ENCODE measurements at places on chromosomes 12 and 14. TPM values are rescaled to one million over a fixed set of nuclear protein-coding genes. Genes with fewer than 3 reads are reported as not detected.

GRCh38 chr14:74347795-74348100 lies 523 bp upstream of the VRTN start:
- peak; percentile 25 for DNase-seq
- H3K27me3 ChIP-seq, result peaks cover 2% of the 10 kb centered on the region
- H3K27ac ChIP-seq, result no peak overlapping the region
- H3K4me3 ChIP-seq, result no peak overlapping the region
- H3K4me1 ChIP-seq, result no peaks in the 10 kb centered on the region

GRCh38 chr14:36511981-36512584 lies 7.9 kb downstream of the NKX2-1 start:
- H3K36me3 ChIP-seq, result no peaks in the 10 kb centered on the region
- H3K27ac ChIP-seq, result peak overlapping the region; percentile 91
- no peaks in the 10 kb centered on the region for H3K4me1 ChIP-seq
- H3K27me3 ChIP-seq, result peaks cover 96% of the 10 kb centered on the region
- peak overlapping the region; percentile 52 for H3K4me3 ChIP-seq

The AQP2 gene
- total RNA-seq, result not detected

DNA sequence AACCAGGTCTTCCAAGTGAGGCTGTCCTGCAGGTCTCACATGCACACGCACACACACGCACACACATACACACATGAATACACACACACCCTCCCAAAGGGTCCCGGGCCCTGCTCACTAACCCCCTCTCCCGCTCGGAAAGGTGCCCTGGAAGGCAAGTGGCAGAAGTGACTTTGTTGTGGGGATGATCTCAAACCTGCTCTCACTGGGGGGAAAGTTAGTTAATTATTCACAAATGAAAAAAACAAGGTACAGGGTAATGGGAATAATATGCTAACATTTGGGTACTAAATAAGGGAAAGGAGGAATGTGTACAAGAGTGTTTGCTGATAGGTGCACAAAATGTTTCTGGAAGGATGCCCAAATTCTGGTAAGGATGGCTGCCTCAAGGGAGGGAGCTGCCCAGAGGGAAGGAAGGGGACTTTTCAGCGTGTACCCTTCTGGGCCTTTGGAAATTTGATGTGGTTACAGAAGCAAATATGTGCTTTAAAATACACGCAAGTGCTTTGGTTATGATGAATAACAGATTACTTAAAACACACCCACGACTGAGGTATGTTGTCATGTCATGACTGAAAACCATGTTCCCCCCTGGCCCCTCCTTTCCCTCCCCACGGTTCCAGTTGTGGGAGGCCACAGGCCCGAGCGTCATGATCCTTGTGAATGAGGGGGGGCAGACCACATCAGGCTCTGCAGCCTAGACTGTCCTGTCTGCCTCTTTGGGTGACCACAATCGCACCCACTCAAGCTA lies 43.3 kb upstream of the PLEKHG6 start:
- H3K4me1 ChIP-seq, result peaks cover 11% of the 10 kb centered on the region
- peak overlapping the region; percentile 36 for H3K27ac ChIP-seq
- no peak overlapping the region for H3K4me3 ChIP-seq
- no peaks in the 10 kb centered on the region for H3K36me3 ChIP-seq
- H3K27me3 ChIP-seq, result no peaks in the 10 kb centered on the region
- no peak for DNase-seq

The CLEC6A gene
- 2.0 TPM for total RNA-seq

DNA sequence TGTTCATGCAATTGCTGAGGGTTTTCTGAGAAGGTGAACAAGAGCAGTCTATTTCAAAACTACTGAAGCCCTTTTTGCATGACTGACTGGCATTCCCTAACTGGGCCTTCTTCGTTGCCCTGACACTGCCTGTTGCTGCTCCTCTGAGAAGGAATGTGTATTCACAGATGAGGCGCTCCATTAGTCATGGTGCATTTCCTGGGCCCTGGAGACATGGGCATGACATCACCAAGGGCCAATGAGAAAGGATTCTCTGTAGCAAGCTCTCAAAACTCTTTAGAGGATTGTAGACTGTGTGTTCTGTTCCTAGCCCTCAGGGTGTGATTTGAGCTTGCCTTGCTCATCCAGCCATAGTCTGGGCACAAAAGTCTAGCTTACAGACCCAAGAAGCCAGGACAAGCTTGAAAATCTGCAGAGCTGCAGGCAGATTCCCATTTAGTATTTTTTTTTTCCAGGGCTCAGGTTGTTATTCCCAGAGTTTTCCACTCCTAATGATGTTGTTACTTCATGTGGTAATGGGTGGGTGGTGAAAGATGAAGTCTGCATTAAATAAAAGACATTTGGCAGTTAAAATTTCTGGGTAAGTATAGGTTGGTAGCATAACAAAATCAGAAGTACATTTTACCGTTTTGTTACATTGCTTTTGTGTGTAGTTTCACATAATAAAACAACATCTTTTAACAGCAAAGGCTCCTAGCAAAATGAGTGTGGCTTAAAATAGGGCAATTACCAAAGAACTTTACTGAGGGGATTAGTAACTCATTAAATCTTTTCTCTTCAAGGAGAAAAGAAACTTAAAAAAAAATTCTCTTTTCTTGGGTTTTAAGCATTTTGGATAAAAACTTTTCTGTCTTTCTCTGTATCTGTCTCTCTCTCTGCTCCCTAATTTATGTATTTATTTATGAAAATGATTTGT lies 318.4 kb downstream of the RAD51B start:
- H3K36me3 ChIP-seq, result no peaks in the 10 kb centered on the region
- H3K4me3 ChIP-seq, result no peak overlapping the region
- no peak overlapping the region for H3K27ac ChIP-seq
- H3K4me1 ChIP-seq, result peaks cover 20% of the 10 kb centered on the region
- H3K27me3 ChIP-seq, result no peaks in the 10 kb centered on the region

The OR6C2 gene
- total RNA-seq, result not detected

GRCh38 chr14:64708148-64709004 lies 4.2 kb downstream of the PLEKHG3 start:
- H3K27ac ChIP-seq, result peak overlapping the region; percentile 70
- H3K27me3 ChIP-seq, result no peaks in the 10 kb centered on the region
- DNase-seq, result no peak
- H3K4me1 ChIP-seq, result peaks cover 48% of the 10 kb centered on the region

The EMP1 gene
- total RNA-seq, result 286 TPM

DNA sequence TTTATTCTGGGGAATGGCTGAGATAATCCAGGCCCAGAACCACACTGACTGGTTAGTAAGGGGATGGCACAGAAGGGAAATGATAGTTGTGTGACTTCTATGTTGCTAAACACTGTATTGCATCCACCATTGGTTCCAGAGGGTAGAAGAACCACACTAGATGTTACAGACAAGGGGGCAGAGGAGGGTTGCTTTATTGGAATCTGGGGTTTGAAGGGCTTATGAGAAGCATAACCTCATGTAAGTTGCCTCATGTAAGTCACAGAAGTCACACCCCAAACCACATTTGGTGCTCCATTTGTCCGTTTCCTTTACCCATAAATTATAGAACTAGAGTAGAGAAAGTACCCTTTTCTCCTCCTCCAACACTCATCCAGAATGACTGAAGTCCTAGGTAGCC lies 5.5 kb upstream of the PSMA6 start:
- H3K4me1 ChIP-seq, result peaks cover 4% of the 10 kb centered on the region
- H3K36me3 ChIP-seq, result peaks cover 5% of the 10 kb centered on the region
- H3K27ac ChIP-seq, result peak overlapping the region; percentile 51
- no peaks in the 10 kb centered on the region for H3K27me3 ChIP-seq
- H3K4me3 ChIP-seq, result no peak overlapping the region

DNA sequence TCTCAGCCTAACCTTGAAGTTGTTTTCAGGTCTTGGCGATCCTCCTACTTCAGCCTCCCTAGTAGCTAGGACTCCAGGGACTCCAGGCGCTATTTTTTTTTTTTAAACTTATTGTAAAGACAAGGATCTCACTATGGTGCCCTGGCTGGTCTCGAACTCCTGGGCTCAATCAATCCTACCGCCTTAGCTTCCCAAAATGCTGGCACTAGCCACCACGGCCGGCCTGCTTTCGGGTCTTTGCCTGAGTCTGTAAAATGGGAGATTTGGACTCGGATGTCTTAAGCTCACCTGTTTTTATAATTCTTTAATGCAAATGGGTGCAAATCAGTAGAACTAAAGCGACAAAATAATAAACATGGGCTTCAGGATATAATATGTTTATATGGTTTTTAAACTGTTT lies 858 bp upstream of the SYT10 start:
- no peak overlapping the region for H3K27ac ChIP-seq
- no peaks in the 10 kb centered on the region for H3K4me1 ChIP-seq
- H3K36me3 ChIP-seq, result no peaks in the 10 kb centered on the region
- H3K4me3 ChIP-seq, result no peak overlapping the region

DNA sequence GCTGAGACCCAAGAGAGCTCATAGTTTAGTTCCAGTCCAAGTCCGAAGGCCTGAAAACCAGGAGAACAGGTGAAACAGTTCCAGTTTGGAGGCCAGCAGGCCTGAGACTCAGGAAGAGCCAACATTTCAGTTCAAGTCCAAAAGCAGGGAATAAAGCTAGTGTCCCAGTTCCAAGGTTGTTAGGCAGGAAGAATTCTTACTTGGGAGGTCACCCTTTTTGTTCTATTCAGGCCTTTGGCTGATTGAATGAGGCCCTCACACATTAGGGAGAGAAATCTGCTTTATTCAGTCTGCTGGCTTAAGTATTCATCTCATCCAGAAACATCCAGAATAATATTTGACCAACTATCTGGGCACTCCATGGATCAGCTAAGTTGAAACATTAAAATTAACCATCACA lies 294.6 kb downstream of the PCNX1 start:
- H3K27me3 ChIP-seq, result no peaks in the 10 kb centered on the region
